ENCODE measurements at places on chromosomes 1 and 21. TPM values are rescaled to one million over a fixed set of nuclear protein-coding genes. Genes with fewer than 3 reads are reported as not detected.

GRCh38 chr1:113849072-113849471, 22.4 kb downstream of the PTPN22 start:
- no peak for DNase-seq

DNA sequence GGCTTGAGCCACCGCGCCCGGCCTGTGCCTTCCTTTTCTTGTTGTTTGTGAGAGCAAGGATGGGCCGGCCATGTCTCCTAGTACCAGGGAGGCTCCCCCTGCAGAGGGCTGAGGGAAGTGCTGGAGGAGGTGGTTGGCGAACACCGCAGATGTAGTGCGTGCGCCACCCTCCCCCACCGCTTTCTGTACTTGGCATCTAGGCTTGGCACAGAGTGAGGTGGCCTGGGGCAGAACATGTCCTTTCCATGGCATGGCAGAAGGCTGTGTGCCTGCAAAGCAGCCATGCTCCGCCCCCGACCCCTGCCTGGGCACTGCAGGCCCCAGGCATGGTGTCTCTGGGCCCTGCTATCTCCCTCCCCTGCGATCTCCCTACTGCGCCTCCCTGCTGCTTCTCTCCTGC, 30.7 kb downstream of the ALPL start:
- no peak for DNase-seq

DNA sequence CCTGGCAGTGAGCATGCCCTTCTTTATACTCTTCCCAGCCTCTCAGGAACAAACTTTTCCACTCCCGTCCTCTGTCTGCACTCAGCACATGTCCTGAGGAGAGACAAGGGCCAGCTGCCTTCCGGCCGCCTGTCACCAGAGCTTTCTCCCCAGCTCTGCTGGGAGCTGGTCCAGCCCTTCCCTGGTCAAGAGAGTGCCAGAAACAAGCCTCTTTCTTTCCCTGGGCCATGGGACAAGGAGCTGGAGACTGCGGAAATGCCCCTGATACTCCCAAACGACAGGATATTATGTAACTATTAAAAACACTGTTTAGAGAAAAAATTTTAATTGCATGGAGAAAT, 10.4 kb downstream of the LAMB3 start:
- DNase-seq: no peak

DNA sequence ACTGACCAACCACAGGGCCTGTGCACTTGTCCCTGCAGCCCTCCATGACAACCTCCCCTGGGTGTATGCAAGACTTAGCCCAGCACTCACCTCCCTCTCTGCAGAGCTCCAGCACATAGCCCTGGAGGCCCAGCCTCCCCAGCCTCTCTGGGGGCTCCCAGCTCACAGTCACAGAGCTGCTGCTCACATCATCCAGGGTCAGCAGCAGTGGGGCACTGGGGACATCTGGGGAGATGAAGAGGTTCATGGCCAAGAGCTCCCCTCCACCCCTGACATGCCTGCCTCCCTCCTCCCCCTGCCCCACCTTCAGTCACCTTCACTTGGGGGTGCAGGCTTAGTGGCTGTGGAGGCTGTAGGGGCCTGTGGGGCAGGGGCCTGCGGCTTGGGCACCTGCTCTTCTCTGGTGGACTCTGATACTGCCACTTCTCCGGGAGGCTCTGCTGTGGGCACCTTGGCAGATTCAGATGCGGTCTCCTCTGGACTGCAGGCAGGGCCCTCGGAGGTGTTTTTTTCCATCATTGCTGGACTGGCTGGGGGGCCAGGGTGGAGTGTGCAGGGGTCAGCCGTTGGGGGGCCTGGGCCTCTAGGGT, at the start of gene MYBPH:
MYBPH (minus strand) TSS at position 590 of the 590 bp plus-strand sequence; CDS start at position 519, 71 bp downstream.
- no peak for DNase-seq

- DNase-seq: no peak
Observed at GRCh38 chr21:36914244-36915013, 52.0 kb downstream of the HLCS start.

The RPRD2 gene
- 12.4 TPM for total RNA-seq

GRCh38 chr1:76075877-76076276, 1.3 kb downstream of the ST6GALNAC3 start:
- DNase-seq: no peak

GRCh38 chr1:35175098-35175576, 17.8 kb downstream of the SFPQ start:
- no peak for DNase-seq

The CFAP410 gene
- total RNA-seq: 20.2 TPM

- DNase-seq: no peak
Observed at GRCh38 chr1:92188436-92189255, 29.1 kb upstream of the C1orf146 start.

DNA sequence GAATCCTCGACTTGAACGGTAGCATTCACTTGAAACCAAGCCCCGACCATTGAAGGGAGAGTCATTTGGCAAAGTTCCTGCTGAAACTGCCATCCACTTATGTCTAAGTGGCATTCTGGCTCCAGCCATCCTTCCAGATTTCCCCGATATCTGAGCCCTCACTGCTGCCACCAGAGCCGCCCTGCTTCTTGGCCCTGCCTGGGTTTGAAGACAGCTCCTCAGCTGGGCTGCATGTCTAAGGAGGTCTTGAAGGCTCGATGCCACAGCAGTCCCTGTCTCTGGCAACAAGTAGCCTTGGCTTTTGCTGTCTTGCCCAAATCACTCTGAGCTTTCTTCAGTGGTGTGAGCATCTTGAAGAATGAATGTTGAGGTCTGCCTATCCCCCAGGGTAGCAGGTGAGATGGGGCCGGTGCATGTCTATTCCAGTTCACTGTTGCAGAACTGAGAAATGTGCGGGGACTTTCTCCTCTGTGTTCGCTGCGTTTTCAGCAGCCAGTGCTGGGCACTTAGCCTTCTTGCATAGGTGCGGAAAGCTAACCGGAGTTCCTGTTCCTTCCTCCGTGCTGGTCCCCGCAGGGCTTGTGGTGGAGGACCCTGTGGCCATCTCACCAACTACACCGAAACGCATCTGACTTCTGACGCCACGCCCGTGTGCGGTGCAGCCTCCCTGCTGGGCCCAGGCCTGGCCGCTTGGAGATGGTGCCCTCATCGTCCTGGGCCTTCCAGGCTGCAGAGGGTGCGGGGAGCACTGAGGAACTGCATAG, 29.2 kb downstream of the MAN1C1 start:
- DNase-seq: no peak

- no peak for DNase-seq
Observed at GRCh38 chr1:2385606-2386280, 5.6 kb downstream of the MORN1 start.

The KDM1A gene
- 122 TPM for total RNA-seq

DNA sequence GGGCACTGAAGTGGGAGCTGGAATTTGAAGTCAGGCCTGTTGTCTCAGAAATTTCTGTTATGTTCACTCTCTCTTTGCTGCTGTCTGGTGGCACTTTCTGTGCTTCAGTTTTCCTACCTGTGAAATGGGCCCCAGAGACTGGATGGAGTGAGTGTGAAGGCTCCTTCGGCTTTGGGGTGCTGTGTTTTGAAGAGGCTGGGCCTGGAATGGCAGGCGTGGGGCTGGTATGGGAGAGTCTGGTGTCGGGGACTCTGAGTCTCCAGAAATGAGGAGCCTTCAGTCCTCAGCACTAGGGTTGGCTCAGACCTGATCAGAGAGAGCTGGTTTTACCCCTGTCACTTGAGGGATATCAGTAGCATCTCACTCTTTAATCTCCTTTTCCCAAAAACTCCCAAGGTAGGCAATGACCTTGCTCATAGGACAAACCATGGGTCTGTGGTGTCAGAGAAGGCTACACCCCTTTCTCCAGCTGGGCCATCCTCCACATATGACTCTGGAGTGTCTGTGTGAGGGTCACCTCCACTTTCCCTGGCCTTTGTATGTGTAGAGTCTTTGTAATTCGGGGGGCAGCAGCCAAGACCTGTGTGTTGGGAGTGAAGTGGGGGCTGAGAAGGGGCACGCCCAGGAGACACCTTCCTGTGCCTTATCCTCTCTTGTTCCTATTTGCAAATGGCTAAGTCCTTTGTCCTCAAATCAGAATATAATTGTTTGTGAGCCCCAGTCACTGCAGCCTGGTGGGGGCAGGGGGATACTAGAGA, 279.9 kb downstream of the PTPRU start:
- no peak for DNase-seq

GRCh38 chr1:188669728-188670382, 1807.8 kb downstream of the BRINP3 start:
- DNase-seq: no peak

The VHLL gene
- not detected for total RNA-seq

- DNase-seq: no peak
Observed at GRCh38 chr1:248891758-248892157, 14.3 kb upstream of the PGBD2 start.

The AGT gene
- total RNA-seq: 4.7 TPM

The ADGRL2 gene
- total RNA-seq: 25.1 TPM

The CENPL gene
- 6.6 TPM for total RNA-seq

The USH2A gene
- not detected for total RNA-seq

DNA sequence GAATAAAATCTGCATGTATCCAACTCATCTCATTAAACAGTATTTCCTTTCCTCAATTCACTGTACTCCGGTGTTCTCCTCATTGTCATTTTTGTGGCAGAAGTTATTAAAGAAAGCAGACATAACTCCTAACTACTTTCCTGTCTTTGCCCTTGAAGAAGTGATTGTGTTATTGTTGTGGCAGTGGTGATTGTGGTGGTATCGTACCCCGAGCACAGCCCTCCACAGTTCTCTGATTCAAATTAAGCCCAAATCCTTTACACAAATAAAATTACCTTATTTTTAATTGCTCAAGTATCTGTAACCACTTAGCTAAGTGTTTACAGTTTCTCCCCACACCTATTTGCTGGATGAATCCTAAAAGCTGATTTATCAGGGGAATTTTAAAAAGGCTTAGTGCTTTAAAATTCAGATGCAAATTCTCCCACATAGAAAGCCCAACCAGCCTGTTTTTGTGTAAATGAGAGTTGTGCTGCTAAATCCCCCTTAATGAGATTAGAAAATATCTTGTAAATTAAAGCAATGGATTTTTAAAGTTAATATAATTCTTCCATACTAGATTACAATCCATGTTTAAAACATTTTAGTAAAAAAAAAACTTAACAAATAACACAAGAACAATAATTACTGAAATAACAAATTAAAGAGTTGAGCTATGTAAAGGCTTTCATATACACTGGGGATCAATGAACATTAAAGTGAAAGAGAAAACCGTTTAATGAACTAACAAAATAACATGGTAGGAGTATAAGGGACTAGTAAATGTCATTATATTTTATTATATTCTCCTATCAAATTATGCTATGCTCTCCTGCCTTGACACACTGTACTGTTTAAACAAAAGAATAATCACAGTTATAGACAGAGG, 259.0 kb downstream of the NEGR1 start:
- no peak for DNase-seq

- no peak for DNase-seq
Observed at GRCh38 chr21:46173573-46173972, 10.7 kb downstream of the SPATC1L start.

GRCh38 chr21:37370152-37371040, 3.8 kb downstream of the DYRK1A start:
- no peak for DNase-seq

DNA sequence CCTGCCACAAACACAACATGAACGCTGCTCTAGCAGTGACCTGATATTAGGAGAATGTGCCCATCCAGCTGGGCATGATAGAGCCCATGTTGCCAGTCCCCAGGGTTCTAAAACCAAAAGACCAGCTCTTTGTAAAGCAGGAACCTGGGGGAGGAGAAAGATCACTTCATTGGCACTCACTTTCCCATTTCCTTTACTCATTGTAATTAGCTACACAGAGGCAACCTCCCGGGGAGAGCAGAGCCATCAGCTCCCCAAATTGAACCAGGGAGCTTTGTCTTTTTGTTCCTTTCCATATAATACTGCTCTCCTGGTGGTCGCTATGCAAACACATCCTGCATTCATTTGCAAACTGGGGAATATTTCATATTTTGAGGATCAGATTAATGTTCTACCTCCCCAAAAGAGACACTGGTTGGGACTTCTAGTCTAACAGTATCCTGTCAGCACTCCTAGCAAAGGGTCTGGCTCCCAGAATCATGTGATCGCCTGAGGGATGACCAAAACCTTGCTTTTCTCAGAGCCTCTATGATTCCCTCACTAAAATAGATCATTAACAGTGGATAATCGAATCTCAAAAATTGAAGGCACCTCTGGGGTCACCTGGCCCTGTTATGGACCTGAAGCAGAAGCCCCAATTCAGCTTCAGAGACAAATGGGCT, 76.7 kb upstream of the CD1D start:
- no peak for DNase-seq

The FLG2 gene
- total RNA-seq: not detected

The ANKRD45 gene
- total RNA-seq: 0.55 TPM

The FOXD3 gene
- not detected for total RNA-seq

The CCDC27 gene
- total RNA-seq: not detected

GRCh38 chr21:46237474-46237873, 8.9 kb upstream of the LSS start:
- no peak for DNase-seq

GRCh38 chr1:54471588-54471987, 65.4 kb upstream of the SSBP3 start:
- no peak for DNase-seq

DNA sequence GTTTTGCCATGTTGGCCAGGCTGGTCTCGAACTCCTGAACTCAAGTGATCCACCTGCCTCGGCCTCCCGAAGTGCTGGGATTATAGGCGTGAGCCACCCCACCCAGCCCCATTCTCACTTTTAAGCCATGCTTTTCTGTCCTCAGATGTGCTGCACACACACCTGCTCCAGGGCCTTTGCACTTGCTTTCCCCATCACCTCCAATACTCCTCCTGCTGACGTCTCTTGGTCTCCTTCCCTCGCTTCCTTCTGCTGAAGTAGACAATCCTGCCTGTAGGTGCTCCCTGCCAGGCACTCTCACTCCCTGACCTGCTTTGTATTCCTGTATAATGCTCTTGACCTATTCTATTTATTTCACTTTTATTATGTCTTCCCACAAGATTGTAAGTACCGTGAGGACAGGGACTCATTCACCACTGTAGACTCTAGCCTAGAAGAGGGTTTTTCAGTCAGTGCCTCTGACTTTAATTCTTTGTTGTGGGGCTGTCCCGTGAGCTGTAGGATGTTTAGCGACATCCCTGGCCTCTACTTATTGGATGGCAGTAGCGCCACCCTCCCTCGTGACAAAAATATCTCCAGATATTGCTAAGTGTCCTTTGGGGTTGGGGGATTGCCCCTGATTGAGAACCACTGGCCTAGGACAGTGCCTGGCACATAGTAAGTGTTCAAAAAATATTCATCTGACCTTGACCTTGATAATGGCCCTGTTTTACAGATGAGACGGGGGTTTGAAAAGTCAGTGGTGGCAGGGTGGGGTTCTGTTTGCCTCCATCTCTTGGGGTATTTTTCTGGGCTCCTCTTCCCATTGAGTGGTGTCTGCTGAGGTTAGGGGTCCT, 4.6 kb downstream of the TNFRSF1B start:
- no peak for DNase-seq

DNA sequence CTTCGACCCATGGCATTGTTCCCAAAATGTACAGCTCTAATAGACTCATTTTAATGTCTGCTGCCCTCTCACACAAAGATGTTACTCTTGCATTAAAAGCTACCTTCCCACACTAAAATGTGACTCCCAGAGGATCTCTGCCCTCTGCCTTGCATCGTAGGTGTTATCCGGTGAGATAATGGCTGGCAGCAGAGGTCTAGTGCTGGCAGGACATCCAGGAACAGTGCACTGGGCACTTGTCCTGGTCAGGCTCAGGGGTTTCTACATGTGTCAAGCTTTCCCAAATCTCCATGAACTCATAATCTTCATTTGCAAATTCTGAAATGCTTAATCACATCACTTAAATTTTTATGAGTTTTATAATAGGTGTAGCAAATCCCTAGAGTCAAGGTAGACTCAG, 310.6 kb downstream of the LRRIQ3 start:
- DNase-seq: no peak

The FAAH gene
- total RNA-seq: 16.6 TPM
